Umbilical cord (tissue), 2 donors: ENCODE measurements at places on chromosomes 11 and 22. TPM values are rescaled to one million over a fixed set of nuclear protein-coding genes. Genes with fewer than 3 reads are reported as not detected.

CPT1B gene
- not detected for total RNA-seq

ACRV1 gene
- 2.2 TPM for total RNA-seq

TRPM5 gene
- not detected for total RNA-seq

OSM gene
- total RNA-seq = 4.8 TPM

LMNTD2 gene
- total RNA-seq = 0.48 TPM

DNA sequence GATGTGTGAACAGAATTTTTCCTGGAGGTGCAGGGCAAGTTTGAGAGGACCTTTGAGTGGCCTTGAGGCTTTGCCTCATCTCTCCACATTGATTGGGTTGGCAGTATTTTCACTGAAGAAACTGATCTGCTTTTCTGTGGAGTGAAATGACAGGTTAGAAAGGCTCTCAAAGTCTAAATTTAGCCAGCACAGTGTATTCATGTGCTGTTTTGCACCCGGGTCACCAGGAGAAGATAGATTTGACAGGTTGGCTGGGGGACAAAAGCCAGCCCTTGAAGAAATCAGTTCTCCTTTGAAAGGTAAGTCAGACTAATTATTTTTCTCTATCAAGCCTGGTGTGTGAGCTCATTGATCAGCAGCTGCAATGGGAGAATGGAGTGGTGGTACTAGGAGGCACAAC is 152.9 kb downstream of the DBX1 start:
- DNase-seq = no peak

DNA sequence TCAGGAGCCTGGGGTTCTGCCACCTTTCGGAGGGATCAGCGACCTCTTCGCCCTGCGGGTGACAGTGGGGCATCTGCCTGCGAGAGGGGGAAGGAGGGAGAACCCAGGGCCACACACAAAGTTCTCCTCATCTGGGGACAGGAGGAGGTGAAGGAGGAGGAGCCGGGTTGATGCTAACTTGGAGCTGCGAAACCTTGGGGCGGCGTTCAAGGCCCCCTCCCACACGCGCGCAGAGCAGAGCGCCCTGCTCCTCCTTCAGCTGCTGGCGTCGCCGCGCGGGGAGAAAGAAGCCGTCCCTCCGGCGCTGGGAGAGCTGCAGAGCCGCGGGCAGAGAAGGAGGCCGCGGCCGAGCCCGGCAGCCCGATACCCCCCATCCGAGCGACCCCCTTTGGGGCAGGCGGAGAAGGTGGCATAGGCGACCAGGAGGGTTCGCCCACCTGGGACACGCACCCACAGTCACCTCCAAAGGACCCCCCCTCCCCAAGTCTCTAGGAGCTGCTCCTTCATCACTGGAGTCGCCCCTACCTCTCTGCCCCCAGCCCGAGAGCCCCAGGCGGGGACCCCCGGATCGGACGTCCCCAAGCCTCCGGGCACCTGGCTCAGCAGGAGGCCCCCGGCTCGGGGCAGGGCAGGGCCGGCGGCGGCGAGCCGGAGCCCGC is at the start of gene RASD2:
TSS of gene RASD2 (plus strand) at position 237 of the 659 bp plus-strand sequence. CDS start 5,979 bp downstream, outside the sequence.
- no peak for DNase-seq

DNA sequence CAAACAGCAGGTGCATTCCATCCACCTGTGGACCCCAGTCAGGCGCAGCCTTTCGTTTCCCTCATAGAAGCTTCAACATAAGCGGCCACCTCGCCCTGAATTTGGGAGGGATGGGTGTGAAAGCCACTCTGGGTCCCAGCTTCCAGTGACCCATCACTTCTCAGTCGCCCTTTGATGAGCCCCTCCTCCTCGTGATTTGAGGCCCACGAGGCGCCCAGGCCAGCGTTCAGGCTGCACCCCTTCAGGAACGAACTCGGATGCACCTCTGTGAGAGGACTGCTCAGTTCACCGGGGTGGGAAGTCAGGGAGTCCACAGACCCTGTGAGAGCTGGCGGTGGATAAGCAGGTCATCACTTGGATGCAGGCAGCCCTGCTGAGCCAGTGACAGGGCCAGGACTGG is 1118.2 kb downstream of the BRD1 start:
- no peak for DNase-seq

GRCh38 chr11:76798671-76799065 is 15.5 kb downstream of the TSKU start:
- no peak for DNase-seq

- DNase-seq = no peak
These were observed 1.1 kb downstream of the SYTL2 start for GRCh38 chr11:85809863-85810262.

DNA sequence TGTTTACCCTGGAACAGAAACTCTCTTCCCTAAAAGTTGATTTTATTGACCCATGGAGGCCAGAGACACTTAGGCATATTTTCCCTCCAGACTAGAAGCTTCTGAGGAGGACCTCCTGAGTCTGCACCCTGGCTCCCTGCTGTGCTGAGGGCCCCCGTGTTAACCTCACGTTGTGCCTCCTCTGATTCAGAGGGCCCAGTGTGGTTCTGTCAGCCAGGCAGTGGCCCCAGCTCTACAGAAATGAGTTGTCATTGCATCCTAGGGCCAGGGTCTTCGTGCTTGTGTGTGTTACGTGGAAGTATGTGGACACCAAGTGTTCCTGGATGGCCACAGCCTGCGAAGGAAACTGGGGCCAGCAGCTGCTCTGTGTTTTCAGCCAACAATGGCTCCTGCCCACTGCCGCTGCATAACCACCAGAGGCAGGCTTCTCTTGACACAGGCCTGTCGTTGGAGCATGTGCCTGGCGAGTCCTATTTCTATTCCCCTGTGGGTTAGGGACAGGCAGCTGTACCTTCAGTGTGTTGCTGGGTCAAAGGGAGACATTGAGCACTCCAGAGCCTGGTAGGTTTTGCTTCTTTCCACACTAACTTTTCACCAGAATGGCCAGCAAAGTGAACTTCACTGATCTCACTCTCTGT is 44.5 kb downstream of the MED15 start:
- no peak for DNase-seq

GRCh38 chr11:93020248-93021046 is 51.0 kb downstream of the MTNR1B start:
- DNase-seq = peak; percentile 62
